ENCODE measurements at places on chromosomes 11 and 22. TPM values are rescaled to one million over a fixed set of nuclear protein-coding genes. Genes with fewer than 3 reads are reported as not detected.

Gene OR5B21
- polyA plus RNA-seq: 0.07 TPM

Gene FIBIN
- polyA plus RNA-seq: 14.5 TPM

DNA sequence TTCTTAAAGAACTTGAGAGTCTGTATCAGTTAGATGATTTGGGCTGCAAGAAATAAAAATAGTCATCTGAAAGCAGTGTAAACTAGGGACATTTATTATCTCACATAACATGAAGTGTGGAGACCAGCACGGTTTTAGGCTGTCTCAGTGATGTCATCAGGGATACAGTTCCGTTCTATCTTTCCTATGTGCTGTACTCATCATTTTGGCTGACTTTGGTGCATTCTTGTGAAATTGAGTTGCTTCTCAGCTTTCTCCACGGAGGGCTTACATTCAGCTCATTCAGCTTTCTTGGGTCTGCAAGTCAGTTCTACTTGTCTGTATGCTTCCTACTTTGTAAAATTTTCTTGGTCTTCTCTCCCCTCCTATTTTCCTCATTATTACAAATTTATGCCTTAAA is 51.8 kb upstream of the LIN7C start:
- DNase-seq: no peak

DNA sequence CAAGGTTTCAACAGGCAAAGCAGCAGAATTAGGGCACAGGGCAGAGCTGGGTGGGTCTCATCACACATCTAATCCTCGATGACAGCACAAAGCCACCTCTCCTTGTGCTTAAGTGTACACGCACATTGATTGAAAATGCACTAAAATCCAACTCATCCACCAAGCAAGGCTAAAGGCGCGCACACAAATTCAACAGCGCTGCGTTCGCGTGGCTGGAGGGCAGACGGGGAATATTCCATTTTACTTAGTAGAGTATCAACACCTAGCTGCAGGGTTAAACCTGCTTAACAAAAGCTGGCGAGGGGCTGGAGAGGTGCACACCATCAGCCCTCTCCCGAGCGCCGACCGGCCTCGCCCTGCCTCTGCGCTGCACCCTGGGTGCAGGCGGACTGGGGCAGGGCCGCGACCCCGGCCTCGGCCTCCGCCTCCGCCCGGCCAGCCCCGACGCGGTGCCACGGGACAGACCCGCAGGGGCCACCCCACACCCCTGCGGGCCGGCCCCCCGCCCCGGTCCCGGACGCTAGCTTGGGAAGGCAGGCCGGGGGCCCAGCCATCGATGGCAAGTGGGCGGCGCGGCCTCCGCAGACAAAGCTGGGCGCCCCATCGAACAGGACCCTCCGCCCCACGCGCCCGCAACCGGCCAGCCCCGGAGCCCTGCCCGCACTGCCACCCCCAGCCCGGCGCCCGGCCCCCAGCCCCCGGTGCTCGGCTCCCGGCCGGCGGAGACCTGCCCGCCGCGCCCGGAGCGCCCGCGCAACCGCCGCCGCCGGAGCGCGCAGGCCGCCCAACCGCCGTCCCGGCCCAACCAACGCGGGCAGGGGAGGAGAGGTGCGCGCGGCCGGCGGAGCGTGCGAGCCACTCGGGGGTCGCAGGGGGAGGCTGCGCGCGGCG is 929 bp downstream of the PRDM10 start:
- peak; percentile 16 for DNase-seq

GRCh38 chr11:126173257-126173656 is 38.2 kb downstream of the RPUSD4 start:
- no peak for DNase-seq

DNA sequence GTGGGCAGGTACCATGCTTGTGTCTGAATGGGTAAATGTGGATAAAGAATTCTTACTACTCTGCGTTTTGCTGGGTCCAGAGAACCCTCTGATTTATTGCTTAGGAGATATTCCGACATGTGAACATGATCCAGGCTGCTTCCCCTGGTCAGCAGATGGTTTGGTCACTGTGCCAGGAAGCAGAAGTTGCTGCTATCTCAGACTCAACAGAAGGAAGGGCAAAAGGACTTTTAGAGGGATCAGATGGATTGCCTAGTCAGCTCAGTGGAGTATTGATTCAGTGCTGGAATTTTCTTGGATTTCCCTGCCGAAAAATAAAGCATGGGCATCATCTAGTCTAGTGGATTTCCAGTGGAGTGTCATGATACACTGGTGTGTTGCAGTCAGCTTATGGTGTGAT is 440.1 kb downstream of the NTM start:
- no peak for DNase-seq

DNA sequence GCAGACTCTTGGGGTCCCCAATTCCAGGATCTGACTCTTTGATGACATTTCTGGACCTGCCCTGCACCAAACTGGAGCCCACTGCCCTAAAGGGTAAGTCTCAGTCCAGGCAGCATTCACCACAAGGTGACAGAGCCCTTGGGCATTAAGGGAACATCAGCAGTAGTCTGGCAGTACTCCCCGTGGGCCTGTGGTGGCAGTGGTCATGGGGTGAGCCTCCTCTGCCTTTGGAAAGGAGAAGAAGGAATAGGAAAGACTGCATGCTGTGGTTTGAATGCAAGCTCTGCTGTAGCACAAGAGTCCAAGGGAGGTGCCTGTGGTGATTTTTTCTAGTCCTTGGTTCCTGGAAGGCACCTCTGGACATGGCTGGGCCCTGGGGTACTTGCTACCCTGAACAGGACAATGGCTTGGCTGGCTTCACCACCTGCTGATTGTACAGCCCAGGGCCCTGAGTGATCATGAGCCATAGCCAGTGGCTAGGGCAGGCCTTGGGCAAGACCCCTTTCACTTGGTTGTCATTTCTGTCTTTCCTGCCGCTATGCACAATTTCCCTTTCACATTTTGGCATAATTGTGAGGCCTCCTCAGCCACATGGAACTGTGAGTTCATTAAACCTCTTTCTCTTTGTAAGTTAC is 160.7 kb upstream of the GRIA4 start:
- DNase-seq: no peak

Gene BTG4
- not detected for polyA plus RNA-seq

DNA sequence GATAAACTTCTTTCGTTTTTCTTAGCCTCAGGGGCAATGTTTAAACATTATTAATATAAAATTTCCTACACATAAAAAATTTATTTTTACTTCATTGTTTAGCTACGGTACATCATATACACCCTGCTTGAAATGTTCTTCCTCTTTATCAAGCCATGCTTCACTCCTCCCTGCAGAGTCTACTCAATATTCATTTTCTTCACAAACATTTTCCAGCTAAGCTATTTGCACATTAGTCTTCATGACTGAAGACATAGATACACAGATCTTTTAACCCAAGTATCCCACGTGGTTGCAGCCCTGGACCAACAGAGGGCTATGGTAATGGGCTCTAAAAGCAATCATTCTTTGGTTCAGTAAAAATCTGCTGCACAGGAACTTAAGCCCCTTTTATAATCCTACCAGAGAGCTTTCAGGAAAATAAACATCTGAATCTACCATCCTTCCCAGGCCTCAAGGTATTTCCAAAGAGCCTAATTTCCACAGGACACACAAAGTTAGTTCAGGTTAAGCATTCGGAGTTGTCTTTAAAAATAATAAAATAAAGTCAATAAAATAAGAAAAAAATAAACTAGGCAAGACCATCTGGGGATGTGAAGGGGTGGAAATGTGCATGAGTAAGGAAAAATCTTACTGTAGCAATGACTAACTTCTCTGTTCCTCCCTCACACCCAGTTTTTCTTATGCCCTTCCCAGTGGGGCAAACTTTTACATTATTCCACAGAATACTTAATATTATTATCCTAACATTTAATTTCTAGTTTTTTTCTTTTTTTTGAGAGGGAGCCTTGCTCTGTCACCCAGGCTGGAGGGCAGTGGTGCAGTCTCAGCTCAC is 21.6 kb upstream of the OR6X1 start:
- DNase-seq: no peak

Gene OR5B2
- 0.01 TPM for polyA plus RNA-seq

Gene YAP1
- polyA plus RNA-seq: 74.3 TPM

DNA sequence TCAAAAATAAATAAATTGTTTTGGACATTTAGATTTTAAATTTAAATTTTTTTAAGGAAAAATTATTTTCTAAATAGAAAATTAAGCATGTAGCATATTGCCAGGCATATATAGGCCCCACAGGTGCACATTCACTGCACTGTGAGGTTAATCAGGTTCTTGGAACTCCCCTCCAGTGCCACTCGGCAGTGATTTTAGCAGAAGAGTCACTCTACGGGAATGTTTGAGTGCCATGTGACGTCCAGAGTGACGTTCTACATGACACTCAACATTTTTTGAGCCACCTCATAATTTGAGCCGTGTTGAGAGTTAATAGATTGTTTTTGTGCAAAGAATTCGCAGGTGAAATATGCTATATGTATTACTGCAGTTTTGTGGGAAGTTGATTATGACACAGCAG is 77.4 kb downstream of the SWAP70 start:
- DNase-seq: no peak

DNA sequence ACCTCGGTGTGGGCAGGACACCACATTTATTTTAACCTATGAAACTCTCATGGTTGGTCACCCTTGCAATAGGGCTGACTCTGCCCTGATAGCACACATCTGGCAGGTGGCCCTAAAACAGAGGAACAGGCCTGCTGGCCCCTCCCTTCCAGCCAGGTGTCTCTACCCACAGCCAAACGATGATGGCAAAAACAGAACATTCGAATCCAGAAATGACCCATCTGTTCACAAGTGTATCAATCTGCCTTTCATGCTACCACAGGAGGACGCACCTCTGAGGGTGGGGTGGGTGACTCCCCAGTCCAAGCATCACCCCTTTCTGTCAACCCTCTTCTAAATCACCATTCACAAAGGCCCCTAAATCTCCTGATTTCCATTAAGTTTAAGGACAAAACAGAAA is 118.1 kb downstream of the ETS1 start:
- no peak for DNase-seq

Gene CCDC87
- 0.09 TPM for polyA plus RNA-seq

DNA sequence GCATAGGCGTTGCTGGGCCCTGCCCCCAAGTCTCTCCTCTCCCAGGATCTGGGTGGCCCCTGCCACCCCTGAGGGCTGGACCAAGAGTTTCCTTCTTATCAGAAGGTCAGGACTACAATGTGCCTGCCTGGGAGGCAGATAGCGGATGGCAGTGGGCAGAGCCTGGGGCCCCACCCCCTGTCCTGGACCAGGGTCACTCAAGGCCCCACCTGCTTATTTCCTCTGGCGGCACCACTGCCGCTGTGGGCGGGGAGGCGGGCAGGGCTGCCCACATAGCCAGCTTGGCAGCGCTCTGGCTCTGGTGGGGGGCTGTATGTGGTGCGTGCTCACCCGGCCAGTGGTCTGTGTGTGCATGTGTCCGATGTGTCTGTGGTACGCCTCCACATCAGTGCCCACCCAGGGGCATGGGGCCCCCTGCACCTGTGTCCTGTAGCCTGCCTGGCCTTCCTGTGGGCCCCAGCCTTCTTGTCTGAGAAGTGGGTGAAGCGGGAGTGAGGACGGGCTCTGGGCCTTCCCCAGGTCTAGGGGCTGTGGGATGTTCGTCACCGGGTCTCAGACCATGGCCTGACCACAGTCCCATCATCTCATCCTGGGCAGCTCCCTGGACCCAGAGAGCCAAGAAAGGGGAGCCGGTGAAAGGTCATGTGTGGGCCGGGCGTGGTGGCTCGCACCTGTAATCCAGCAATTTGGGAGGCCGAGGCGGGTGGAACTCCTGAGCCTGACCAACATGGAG is 3.0 kb downstream of the GAS2L1 start:
- no peak for DNase-seq

- DNase-seq: peak; percentile 55
These were observed 1.7 kb downstream of the FCHSD2 start for GRCh38 chr11:73140213-73141030.
